ENCODE measurements at places on chromosomes 7 and 10.

DNA sequence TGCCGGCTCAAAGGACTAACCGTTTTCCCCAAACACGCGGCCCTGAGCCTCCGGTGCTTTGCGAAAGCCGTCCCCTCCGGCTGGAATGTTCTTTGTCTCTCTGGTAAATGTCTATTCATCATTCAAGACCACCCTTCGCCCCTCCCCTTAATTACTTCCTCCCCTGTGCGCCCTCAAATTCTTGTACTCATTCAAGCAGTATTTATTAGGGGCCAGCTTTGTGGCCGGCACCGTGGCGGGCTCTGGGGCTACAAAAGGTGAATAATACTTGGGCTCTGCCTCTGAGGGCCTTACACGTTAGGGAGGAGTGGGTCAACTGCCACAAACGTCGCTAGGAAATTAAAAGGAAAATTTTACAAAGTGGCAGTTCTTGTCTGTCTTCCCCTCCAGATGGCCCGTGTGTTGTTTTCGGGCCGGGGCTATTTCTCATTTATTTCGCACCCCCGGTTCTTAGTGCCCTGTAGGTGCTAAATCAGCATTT, 1.5 kb upstream of the MEST start:
- no peak for DNase-seq

DNA sequence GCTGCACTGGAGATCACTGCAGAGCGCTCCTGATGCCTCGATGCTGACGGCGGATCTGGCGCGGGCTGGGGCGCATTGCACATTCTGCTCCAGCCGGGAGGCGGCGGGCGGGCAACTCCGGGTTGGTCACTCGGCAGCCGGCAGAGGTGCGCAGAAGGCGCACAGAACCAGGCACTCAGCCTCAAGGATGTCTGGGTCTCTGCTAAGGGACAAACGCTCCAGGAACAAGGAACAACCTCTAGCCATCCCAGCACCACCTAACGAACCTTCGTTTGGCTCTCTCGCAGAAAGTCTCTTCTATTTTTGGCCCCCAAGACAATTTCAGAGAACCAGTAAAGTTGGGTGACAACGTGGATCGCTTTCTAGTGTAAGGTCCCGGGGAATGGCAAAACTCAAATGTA, 254.6 kb downstream of the OTUD1 start:
- no peak for DNase-seq

GRCh38 chr7:138304071-138304320, 156.1 kb upstream of the TRIM24 start:
- DNase-seq, result no peak

DNA sequence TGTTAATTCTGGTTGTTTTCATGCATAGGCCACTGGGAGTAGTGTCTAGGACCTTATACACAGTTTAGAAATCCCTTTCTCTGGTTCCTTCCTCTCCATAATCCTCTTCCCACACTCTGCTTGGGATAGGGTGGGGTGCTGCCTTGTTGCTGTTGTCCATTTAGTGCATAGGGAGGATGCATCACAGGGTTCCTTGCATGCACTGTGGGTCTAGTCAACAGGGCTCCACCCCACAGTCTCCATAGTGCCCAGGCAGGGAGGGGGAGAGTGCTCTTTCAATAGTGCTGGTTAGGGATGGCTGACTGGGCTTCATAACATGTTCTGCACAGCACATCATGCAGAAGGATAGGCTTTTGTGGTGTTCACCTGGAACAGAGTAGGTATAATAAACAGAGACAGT, 81.1 kb downstream of the ARHGAP12 start:
- DNase-seq, result no peak

DNA sequence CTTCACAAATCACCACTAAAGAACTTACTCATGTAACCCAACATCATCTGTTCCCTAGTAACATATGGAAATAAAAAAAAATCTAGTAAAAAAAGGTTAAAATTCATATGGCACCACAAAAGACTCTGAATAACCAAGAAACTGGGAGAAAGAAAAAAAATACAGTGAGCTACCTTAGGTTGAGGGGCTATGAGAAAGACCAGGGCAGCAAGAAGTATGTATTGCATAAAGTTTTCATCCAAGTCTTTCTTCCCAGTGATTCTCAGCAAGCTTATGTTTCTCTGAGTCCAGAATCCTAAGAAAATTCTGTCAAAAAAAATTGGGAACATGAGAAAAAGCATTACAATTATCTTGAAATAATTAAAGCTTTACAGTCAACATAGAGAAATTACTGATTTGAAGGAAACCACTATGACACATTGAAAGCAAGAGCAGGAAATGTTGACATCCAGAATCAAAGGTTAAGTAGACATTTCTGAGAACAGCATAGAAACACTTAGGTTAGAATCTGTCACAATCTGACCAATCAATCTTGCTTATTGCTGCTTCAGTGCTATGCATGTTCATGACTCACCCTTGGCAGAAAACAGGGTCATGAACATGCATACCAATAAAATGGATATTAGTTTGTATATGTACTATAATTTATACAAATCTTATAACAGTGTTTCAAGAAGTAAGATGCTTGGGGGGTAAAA, 494.0 kb upstream of the POT1 start:
- no peak for DNase-seq

- DNase-seq, result no peak
Measured at GRCh38 chr7:6714360-6714759, 7.6 kb upstream of the ZNF12 start.

GRCh38 chr7:127557803-127558202, 27.6 kb downstream of the GCC1 start:
- DNase-seq, result no peak

DNA sequence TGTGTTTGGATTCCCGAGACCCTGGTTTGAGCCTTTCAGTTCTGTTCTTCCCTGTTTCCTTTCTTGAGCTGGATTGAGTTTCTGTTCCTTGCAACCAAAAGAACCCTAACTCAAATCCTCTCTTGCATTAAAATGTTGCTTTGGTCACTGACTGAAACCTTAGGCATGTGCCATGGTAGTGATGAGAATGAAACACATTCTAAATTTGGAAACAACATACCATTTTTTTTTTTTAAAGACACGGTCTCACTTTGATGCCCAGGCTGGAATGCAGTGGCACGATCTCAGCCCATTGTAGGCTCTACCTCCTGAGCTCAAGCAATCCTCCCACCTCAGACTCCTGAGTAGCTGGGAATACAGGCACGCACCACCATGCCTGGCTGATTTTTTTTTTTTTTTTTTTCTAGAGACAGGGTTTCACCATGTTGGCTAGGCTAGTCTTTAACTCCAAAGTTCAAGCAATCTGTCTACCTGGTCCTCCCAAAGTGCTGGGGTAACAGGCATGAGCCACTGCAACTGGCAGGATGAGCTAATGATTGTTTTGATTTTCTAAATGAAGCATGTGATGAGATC, 8.4 kb downstream of the THAP5 start:
- DNase-seq, result no peak

GRCh38 chr7:125427676-125428075, 498.1 kb upstream of the POT1 start:
- DNase-seq, result no peak

- DNase-seq, result no peak
Measured at GRCh38 chr10:95758351-95759025, 2.5 kb downstream of the ENTPD1 start.
